ENCODE measurements at places on chromosomes 6 and 20.
A peak's percentile ranks its signal among the peaks of the same experiment; 100 is the strongest.

- ATAC-seq = no peak
Observed at GRCh38 chr6:136401749-136402148, 112.1 kb upstream of the BCLAF1 start.

- no peak for ATAC-seq
Observed at GRCh38 chr6:106508834-106509233, 120.5 kb downstream of the RTN4IP1 start.

DNA sequence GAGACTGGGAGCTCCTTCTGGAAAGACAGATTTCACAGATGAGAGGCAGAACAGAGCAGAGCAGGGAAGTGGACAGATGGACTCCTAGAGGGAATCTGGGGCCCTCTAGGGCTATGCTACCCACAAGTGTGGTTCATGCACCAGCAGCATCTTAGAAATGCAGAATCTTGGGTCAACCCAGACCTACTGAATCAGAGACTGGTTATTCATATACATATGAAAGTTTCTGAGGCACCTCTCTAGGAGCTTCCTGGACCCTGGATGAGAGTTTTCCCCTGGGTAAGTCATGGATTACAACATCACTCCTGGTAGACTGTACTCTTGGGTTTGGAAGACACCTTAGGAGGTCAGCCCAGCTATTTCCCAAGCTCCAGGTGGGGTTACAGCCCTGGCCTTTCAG, 55.4 kb upstream of the SAYSD1 start:
- no peak for ATAC-seq

- ATAC-seq = no peak
Observed at GRCh38 chr6:51526922-51527321, 560.5 kb downstream of the PKHD1 start.

DNA sequence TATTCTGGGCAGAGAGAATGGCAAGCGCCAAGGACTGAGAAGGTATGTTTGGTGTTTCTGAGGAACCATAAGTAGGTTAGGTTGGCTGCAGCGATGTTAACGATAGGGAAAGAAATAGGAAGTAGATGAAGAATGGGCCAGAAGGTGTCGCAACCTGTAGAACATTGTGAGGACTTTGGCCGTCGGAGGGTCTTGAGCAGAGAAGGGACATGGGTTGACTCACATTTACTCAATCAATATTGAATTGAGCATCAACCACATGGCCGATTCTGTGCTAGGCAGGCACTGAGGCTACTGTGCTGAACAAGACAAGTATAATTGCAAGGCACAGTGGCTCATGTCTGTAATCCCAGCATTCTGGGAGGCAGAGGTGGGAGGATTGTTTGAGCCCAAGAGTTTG, 26.8 kb upstream of the RPN2 start:
- no peak for ATAC-seq

- no peak for ATAC-seq
Observed at GRCh38 chr20:45779011-45779915, 12.4 kb downstream of the WFDC3 start.

DNA sequence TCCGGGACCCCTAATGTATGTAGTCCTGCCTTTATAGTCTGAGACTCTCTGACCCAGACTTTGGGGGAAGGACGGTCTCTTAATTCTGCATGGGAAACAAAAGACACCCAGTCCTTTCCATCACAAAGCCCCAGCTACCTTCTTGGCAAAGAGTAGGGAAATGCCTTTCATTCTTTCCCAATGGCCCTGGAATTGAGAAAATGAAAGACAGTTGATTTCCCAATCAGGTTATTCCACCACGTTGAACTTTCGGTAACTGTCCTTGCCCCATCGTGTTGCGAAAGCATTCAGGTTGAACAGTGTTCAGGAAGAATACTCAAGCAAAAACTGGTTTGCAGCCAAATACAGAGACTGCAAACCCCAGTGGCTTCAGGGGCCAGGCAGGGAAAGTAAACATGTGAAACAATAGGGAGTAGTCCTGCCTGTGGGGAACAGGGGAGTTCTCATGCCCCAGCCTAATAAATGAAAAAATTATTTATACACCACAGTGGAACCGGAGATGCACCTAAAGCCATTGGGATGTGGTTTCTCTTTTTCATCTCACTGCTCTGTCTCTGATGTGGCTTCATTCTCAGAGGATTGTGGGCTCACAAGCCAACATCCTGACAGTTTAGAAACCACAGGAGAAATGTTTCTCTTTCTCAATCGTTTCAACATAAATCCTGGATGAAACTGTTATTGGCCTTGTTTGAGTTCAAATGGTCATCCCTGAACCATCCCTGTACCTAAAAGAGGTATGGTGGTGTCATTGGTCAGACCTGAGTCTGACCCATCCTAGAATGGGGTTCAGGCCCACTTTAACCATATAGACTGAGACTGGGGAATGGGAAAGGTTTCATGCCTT, 44.2 kb upstream of the SLC9A8 start:
- no peak for ATAC-seq

GRCh38 chr20:10369723-10370090, 64.3 kb downstream of the MKKS start:
- ATAC-seq = no peak

GRCh38 chr6:87155842-87156815, 764 bp downstream of the ZNF292 start:
- peak; percentile 0 for ATAC-seq

DNA sequence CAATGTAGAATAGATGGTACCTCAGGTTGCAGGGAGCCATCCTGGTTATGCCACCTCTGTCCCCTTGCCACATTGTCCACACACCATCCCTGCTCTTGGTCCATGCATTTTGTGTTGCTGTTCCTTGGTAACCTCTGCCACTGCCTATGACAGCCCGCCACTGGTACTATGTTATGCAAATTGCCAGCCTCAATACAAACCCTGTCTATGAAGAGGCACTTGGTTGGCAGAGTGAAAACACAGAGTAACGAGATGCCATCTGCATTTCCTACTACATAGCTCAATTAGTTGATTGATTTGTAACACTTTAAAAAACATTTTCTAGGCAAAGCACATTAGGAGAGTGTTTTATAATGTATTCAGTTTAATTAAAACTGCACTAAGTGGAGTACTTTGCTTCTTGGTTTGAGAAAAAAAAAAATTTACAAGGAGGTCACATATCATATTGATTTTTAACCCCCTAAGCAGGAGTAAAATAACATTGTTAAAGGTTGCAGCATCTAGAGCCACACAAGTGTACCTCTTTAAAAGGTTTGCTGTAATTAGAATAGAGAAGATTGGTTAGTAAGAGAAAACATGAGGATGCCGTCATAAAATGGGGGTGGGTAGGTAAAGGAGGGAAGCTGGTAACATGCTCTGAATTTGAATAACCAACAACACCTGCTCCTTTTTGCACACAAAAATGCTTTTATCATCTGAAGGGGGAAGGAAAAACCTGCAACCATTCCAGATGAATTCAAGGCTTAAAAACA, 817.1 kb downstream of the KIF16B start:
- ATAC-seq = peak; percentile 31

- ATAC-seq = no peak
Observed at GRCh38 chr6:81242624-81243023, 509.9 kb downstream of the TENT5A start.

DNA sequence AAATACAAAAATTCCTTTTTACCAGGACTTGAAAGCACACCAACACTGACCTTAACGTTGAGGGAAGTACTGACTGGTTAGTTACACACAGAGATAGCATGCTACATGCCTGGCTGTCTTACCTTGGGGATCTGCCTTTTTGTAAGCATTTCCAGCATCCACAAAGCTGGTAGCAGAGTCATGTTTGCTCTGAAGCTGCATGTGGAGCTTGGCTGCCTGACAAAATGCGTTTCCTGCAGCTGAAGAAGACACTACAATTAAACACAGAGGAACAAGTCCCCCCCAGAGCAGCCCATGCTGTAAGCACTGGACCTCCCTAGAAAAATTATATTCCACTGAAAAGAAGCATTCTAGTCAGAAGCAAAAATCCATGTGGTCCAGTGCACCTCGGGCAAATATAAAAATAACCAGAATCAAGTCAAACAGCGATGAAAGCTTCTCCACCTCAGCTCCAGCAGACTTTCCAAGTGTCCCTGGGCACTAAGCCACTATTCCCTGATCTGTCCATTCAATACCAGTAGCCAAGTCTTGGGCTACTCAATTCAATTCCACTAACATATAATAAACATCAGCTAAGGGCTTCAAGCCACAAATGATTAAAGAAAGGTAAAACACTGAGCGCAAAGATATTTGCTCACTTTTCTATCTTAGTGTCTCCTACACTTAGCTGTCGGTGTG, 24.2 kb downstream of the NAPB start:
- no peak for ATAC-seq

DNA sequence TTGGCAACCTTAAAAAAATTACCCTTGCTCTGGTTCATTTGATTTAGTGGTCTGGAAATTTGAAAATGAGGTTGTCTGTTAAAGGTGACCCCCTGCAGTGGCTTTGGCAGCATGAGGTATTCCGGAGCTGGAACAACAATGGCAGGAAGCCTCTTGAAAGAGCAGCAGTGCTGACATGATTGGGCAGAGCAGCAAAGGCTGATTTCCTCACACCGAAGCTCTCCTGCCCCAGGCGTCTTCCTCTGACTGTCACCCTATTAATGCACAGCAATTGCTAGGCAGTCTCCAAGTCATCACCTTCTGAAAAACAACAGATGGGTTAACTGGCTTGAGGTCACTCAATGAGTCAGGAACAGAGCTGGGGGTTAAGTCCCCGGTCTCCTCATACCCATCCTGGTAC, 241.8 kb upstream of the MMS22L start:
- no peak for ATAC-seq

GRCh38 chr6:1063671-1064355, 248.1 kb upstream of the FOXQ1 start:
- ATAC-seq = no peak

GRCh38 chr20:9198460-9198859, 129.6 kb downstream of the PLCB4 start:
- ATAC-seq = no peak

DNA sequence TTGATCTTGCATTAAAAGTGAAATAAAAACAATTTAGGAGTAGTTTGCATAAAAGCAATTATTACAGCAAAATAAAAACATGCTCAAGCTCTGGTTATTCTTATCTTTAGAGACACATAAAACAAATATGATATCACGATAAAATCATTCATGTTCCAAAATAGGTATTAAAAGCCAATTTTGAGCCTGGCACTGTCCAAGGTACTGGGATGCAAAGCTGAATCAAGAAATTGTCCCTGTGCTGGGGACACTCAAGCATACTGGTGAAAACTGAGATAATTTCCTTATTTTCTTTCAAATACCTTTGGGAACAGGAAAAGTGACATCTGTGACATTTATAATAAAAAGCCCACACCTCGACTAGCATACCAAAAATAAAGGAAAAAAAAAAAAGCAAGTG, 931 bp upstream of the MTCL3 start:
- no peak for ATAC-seq

GRCh38 chr6:167925026-167925425, 72.4 kb upstream of the KIF25 start:
- no peak for ATAC-seq

- ATAC-seq = no peak
Observed at GRCh38 chr20:14935285-14935684, 597.9 kb upstream of the FLRT3 start.

DNA sequence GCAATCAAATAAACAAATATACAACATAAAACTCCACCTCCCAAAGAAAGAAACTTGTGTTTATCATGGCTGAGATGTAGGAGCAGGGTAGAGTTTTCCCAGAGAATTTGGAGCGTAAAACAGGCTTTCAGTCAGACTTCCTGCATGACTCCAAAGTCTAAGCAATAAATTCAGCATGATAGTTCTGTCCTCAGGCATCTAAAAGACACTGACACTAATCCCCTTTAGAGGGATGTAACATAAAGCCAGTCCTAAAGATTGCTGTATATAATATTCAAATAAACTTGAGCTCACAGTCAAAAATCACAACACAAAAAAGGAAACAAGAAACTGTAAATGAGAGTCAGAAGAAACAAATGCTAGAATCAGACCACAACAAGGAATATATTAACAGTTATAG, 234.4 kb downstream of the CENPW start:
- no peak for ATAC-seq

GRCh38 chr20:16748308-16748900, at the start of gene OTOR:
OTOR (plus strand) TSS chr20:16748358; CDS start chr20:16748402, 44 bp downstream.
- ATAC-seq = no peak

GRCh38 chr20:25327521-25328235, 63.0 kb downstream of the ABHD12 start:
- ATAC-seq = no peak

DNA sequence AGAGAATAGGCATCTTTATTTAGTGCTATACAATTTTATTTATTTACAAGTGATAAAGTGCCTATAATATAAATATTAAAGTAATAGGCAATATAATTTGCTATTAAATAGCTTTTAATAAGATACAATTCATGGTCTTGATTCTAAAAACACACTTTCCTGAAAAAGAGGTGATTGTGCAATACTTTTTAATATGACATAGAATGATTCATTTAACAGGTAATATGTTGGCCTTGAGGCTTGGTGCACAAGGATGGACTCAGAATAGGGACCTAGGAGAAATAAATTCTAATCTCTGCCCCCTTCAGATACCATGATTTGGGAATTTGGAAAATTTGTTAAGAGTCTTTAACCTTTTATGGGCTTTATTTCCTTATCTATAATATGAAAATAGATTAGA, 149.9 kb upstream of the FUT9 start:
- no peak for ATAC-seq
